ENCODE measurements at places on chromosomes 5 and 9.

DNA sequence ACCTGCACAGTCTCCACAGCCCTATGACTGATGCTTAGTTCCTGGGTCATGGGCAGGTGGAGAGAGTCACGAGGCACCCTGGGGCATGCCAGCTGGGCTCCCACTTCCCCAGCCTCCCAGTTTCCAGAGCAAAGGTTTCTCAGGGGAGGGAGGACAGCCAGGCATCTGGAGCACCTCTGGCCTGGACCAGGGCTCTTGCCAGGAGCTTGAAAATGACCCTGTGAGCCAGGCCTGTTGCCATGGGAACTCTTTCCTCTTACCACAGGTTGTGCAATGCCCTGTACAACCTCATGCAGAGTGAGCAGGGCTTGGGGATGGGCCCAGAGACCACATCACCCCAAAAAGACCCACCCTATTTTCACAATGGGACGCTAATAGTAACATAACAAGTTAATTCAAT is 113.1 kb downstream of the PSD2 start:
- no peak overlapping the region for H3K27ac ChIP-seq
- no peaks in the 10 kb centered on the region for H3K36me3 ChIP-seq
- peaks cover 1% of the 10 kb centered on the region for H3K4me1 ChIP-seq
- H3K4me3 ChIP-seq = no peak overlapping the region
- peaks cover 27% of the 10 kb centered on the region for H3K27me3 ChIP-seq

DNA sequence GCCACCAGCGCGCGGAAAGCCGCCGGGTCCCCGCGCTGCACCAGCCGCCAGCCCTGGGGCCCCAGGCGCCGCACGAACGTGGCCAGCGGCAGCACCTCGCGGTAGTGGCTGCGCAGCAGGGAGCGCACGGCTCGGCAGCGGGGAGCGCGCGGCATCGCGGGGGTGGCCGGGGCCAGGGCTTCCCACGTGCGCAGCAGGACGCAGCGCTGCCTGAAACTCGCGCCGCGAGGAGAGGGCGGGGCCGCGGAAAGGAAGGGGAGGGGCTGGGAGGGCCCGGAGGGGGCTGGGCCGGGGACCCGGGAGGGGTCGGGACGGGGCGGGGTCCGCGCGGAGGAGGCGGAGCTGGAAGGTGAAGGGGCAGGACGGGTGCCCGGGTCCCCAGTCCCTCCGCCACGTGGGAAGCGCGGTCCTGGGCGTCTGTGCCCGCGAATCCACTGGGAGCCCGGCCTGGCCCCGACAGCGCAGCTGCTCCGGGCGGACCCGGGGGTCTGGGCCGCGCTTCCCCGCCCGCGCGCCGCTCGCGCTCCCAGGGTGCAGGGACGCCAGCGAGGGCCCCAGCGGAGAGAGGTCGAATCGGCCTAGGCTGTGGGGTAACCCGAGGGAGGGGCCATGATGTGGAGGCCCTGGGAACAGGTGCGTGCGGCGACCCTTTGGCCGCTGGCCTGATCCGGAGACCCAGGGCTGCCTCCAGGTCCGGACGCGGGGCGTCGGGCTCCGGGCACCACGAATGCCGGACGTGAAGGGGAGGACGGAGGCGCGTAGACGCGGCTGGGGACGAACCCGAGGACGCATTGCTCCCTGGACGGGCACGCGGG is at the start of gene TERT:
TERT (minus strand) TSS at position 234 of the 815 bp plus-strand sequence; CDS start at position 155, 79 bp downstream.
- H3K27me3 ChIP-seq = peaks cover 20% of the 10 kb centered on the region
- peak; percentile 39 for DNase-seq
- peak within 1 kb of the TSS; percentile 71 for H3K4me3 ChIP-seq
- H3K36me3 ChIP-seq = no peaks in the 10 kb centered on the region

DNA sequence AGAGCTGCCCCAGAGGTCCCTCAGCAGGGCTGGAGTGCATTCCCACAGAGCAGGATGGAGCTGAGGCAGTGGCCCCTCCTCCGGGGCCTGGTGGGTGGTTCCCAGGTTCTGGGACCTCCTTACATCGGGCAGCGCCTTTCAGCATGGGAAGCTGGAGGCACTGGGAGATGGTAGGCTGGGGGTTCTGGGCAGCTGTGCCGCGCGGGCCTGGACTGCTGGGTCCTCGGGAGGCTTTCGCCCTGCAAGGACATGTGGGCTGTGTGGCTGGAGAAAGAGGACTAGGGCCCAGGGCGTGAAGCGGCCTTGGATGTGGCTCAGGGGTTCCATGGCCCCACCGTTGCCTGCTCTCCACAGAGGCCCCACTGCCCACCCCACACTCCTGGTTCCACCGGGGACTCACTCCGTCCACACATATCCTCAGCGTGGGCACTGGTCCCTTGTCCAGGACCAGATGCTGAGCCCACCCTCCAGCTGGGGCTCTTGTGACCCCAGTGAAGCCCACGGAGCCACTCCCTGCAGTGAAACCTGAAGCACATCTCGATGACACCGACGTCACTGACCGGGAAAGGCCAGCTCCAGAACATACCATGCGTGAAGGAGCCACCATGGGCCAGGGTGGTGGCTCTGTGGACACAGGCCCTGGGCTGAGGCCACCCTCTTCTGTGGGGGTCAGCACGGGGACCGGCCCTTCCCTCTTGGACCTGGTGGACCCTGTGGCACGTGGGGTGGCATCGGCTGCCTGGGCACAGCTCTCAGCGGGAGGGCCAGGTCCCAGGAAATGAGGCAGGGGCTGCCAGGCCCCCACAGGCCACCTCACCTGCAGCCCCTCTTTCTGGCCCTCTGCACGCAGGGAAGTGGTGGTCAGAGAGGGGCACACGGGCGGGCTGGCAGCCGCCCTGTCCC is 31.5 kb upstream of the NKD2 start:
- H3K4me3 ChIP-seq = no peak overlapping the region
- H3K27ac ChIP-seq = no peak overlapping the region

GRCh38 chr9:7238247-7238637 is 480.5 kb downstream of the KDM4C start:
- no peaks in the 10 kb centered on the region for H3K4me1 ChIP-seq
- H3K36me3 ChIP-seq = no peaks in the 10 kb centered on the region
- no peak for DNase-seq

DNA sequence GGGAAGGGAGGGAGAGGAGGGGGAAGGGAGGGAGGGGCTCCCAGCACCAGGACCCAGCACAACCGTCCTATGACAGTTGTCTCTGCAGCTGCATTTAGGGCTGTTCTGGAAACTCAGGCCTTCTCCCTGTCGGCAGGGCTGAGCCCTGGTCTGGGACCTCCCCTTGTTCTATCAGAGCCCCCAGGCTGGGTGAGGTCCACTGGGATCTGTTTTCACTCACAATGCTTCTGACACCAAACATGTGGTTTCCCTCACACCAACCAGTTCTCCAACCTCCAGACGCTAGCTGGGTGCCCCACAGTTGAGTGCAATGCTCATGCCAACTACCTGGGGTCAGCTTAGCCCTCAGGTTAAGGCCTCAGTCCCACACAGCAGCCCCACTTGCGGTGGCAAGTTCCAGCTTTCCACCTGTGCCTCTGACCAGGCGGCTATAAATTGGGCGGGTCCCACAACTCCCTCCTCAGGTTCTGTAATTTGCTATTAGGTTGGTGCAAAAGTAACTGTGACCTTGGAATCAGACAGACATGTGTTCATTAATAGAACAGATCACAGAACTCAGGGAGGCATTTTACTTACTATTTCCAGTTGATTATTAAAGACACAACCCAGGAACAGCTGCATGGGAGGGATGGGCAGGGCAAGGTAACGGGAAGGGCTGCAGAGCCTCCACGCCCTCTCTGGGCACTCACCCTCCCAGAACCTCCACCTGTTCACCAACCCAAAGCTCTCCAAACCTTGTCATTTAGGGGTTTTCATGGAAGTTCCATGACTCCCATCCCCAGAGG is 13.5 kb downstream of the ADAMTS2 start:
- DNase-seq = no peak
- H3K4me1 ChIP-seq = no peaks in the 10 kb centered on the region
- H3K27me3 ChIP-seq = peaks cover 27% of the 10 kb centered on the region
- no peaks in the 10 kb centered on the region for H3K36me3 ChIP-seq
- H3K4me3 ChIP-seq = no peak overlapping the region

DNA sequence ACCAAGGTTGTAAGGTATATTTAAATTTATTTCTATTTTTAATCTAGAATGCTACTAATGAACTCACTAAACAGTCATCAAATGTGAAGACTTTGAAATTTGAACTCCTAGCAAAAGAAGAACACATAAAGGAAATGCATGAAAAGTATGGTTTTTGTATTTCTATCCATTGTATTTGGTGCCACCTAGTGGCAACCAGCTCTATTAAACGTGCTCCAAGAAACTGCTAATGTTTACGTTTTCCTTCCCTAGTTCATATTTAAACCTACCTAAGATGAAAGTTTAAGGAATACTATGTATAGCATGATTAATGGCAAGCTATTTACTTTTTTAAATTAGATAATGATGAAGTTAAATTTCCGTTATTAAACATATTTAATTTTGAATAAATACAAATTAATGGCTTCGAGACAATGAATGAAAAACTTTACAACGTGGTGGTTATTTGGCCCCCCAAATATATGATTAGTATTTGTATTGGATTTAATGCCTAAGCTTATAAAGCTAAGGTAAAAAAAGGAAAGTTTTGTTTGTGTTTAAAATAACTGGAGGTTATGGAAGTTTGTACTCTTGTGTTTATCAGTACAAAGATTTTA is 115.9 kb upstream of the SH3GL2 start:
- H3K36me3 ChIP-seq = no peaks in the 10 kb centered on the region
- H3K4me3 ChIP-seq = no peak overlapping the region
- H3K4me1 ChIP-seq = no peaks in the 10 kb centered on the region
- H3K27ac ChIP-seq = no peak overlapping the region
- no peak for DNase-seq

- peaks cover 96% of the 10 kb centered on the region for H3K4me1 ChIP-seq
- no peak for DNase-seq
- H3K27me3 ChIP-seq = no peaks in the 10 kb centered on the region
- H3K36me3 ChIP-seq = peaks cover 9% of the 10 kb centered on the region
Measured at GRCh38 chr5:124702525-124702924, 43.9 kb downstream of the ZNF608 start.

GRCh38 chr5:168340487-168340886 is 49.0 kb downstream of the WWC1 start:
- no peak overlapping the region for H3K27ac ChIP-seq
- H3K4me3 ChIP-seq = no peak overlapping the region
- DNase-seq = no peak
- peaks cover 6% of the 10 kb centered on the region for H3K27me3 ChIP-seq
- H3K36me3 ChIP-seq = no peaks in the 10 kb centered on the region

GRCh38 chr9:126703866-126704156 is 90.1 kb downstream of the LMX1B start:
- no peak overlapping the region for H3K4me3 ChIP-seq
- peaks cover 29% of the 10 kb centered on the region for H3K4me1 ChIP-seq
- DNase-seq = no peak
- no peaks in the 10 kb centered on the region for H3K36me3 ChIP-seq

- no peak overlapping the region for H3K27ac ChIP-seq
- no peak for DNase-seq
- peaks cover 46% of the 10 kb centered on the region for H3K36me3 ChIP-seq
- no peaks in the 10 kb centered on the region for H3K27me3 ChIP-seq
Measured at GRCh38 chr9:123591283-123591682, 235.3 kb downstream of the CRB2 start.

DNA sequence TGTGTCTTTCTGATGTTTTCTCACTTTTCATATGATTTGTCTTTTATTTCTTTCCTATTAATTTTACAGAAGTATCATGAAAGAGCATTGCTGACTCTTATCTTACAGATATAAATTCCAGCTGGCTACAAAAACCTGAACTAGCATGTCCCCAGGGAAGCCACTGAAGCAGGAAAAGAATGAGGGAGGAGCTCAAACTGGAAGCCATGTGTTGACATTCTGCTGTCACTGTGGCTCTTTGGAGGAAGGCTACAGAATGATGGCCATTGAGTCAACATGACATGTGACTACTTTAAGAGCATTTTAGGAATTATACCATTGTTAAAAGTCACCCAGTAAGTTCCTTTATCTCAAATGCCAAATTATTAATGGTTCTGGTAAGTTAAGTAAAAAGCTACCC is 638.3 kb upstream of the DMAC1 start:
- H3K36me3 ChIP-seq = no peaks in the 10 kb centered on the region
- H3K4me3 ChIP-seq = no peak overlapping the region
- no peaks in the 10 kb centered on the region for H3K27me3 ChIP-seq
- DNase-seq = no peak

- no peak for DNase-seq
- no peaks in the 10 kb centered on the region for H3K27me3 ChIP-seq
- no peak overlapping the region for H3K4me3 ChIP-seq
- no peak overlapping the region for H3K27ac ChIP-seq
- no peaks in the 10 kb centered on the region for H3K36me3 ChIP-seq
- no peaks in the 10 kb centered on the region for H3K4me1 ChIP-seq
Measured at GRCh38 chr5:80302636-80303035, 17.2 kb upstream of the SPZ1 start.

- no peak overlapping the region for H3K4me3 ChIP-seq
- no peaks in the 10 kb centered on the region for H3K27me3 ChIP-seq
- no peak for DNase-seq
- H3K36me3 ChIP-seq = peaks cover 20% of the 10 kb centered on the region
- peaks cover 2% of the 10 kb centered on the region for H3K4me1 ChIP-seq
Measured at GRCh38 chr5:132898094-132898493, 24.6 kb downstream of the LEAP2 start.

GRCh38 chr9:32991897-32992594 is 9.4 kb downstream of the APTX start:
- H3K4me3 ChIP-seq = no peak overlapping the region
- H3K27ac ChIP-seq = no peak overlapping the region
- peaks cover 13% of the 10 kb centered on the region for H3K4me1 ChIP-seq
- H3K36me3 ChIP-seq = peaks cover 57% of the 10 kb centered on the region
- no peak for DNase-seq
- H3K27me3 ChIP-seq = no peaks in the 10 kb centered on the region

- no peak for DNase-seq
- peaks cover 36% of the 10 kb centered on the region for H3K36me3 ChIP-seq
- no peak overlapping the region for H3K4me3 ChIP-seq
- no peak overlapping the region for H3K27ac ChIP-seq
- H3K27me3 ChIP-seq = no peaks in the 10 kb centered on the region
- H3K4me1 ChIP-seq = no peaks in the 10 kb centered on the region
Measured at GRCh38 chr5:82011761-82012160, 39.9 kb downstream of the ATG10 start.

DNA sequence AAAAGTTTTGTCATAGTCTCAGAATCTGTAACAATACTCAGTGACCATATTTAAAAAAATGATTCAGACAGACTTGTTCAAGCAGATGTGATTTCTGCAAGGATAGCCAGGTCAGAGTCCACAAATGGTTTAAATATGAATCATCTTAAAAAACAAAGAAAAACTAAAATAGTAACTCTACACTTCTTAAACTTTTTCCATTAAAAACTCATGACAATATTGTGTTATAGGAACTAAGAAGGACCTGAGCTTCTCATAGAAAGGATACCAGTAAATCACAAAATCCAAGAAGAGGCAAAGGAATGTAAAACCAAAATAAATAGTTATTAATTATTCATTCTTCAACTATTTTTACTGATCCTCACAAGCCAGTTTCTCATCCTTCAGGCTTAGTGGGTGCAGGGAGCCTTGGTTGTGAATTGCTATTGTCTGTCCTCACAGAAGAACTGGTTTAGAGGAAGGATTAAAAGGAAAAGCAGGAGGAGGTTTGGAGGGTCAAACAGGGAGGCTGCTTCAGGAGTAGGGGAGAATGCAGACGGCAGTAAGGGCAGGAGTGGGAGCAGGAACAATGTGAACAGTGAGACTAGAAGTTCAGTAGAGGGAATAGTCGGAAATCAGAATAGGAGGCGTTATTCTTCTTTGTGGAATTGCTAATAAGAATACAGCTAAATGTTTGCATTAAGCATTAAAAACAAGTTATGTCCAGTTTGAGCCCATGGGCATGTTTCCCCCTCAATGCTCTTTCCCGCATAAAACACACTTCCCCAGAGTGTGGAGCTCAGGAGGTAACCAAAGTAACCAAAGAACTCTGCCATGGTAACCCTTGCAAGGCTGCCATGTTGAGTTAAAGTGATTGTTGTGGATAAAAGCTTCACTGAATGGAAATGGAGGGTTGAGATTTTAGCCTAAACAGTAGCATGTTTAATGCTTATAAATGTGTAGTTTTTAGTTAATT is 110.7 kb downstream of the CCDC192 start:
- H3K27me3 ChIP-seq = peaks cover 12% of the 10 kb centered on the region
- H3K27ac ChIP-seq = no peak overlapping the region
- no peaks in the 10 kb centered on the region for H3K36me3 ChIP-seq

Data from stimulated activated naive B cell treated with anti-CD40 and anti-IgM and Interleukin-4, amounts not matched to agents 10 μg/mL and 1 μg/mL and 100 μg/mL, for 72 hours (primary cell).